Renal cortical epithelial cell (primary cell): ENCODE measurements at places on chromosomes 12 and 14.
A peak's percentile ranks its signal among the peaks of the same experiment; 100 is the strongest.

DNA sequence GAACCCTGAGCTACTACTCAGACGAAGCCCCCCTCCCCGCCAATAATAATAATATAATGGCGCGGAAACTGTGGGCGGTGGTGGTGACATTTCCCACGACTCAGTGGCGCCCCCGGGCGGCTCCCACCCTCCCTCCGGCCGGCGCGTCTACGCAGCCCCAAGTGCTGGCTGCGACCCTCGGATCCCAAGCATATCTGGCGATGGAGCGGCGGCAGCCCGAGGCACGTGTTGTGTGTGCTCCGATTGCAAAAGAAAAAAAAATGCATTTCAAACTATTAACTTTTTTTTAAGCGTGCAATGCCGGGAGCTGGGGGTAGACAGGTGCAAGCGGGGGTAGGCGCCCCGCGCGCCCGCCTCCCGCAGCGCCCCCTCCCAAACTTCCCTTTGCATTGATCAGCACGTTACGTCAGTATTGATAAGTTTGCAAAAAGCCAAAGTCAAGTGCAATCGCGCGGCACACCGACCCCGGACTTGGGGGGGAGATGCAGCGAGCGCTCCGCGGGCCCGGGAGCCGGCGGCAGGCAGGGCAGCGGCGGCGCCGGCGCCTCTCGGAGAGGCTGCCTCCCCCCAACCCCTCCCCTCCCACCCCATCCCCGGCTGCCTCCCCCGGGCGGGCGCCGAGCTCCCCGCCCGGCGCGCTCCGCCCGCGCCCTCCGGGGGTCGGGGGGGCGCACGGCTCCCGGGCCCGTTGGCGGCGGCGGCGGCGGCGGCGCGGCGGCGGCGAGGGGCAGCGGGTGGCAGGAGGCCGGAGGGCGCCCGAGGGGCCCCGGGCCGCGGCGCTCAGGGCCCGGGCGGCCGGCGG, 113.1 kb upstream of the MYL2 start:
- no peak for DNase-seq

GRCh38 chr12:53981634-53982565, 3.0 kb upstream of the HOXC10 start:
- no peak for DNase-seq

DNA sequence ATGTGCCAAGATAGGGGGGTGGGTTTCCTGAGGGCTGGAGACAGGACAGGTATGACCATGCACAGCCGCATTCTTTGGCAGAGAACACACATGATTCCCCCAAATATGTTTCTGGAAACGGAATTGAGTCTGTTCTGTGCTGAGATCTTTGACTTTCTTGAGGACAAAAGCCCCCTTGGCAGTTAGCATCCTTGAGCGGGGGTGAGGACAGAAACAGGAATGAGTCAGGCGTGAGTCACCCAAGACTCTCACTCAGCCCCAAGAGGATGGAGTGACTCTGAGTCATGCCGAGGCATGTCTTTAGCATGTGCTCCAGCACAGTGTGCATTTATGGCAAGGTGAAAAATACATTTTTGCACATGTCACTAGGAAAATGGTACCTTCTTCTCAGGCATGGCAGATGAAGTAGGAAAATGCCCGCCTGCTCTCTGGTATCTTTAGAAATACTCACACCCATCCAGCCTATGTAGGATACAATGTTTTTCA, 52.1 kb downstream of the DAD1 start:
- peak; percentile 98 for DNase-seq

GRCh38 chr14:81105378-81105777, 115.4 kb downstream of the GTF2A1 start:
- no peak for DNase-seq

DNA sequence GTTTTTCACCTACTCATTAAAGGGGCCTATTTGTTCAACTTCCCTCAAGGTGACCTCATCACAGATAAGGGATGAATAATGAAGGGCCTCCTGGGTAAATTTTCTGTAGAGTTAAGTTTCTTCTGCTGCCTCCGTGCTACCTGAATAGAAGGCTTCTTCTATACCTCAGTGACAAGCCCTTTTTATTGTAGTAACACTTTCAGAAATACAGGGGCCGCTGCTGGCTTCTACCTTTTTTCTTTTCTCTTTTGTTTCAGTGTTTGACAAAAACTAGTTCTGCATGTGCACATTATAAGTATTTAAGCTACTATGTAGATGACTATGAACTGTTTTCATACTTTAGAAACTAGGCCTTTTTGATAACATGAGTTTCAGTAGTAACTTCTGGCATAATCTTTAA, 207.0 kb downstream of the NAV3 start:
- DNase-seq, result no peak

DNA sequence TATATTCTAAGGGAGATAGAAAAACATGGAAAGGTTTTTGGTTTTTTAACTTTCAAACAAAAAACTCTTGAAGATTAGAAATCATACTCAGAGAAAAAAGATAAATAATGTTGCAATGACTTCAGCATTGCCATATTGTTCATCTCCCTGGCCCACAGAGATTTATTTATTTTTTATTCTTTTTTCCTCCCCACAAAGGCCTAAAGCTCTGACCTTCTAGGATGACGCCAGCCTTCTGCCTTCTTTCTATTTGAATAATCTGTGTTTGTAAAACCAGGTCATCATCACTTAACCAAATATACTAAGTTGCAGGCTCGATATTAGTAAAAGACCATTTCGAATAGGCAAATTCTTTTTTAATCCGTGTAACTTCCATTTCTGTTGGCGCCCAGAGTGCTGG, 4.4 kb upstream of the DCP1B start:
- no peak for DNase-seq

DNA sequence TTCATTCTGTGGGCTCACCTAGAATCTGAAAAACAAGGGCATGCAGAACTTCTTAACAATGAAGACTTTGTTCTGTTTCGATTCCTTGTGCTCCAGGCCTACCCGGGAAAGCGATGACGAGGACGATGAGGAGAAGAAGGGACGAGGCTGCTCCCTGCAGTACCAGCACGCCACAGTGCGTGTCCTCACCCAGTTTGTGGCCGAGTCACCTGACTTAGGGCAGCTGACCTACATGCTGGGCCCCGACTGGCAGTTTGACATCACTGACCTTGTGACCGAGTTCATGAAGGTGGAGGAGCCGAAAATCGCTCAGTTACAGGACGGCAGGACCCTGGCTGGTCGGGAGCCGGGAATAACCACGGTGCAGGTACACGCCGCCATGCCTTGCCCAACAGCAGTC, 585.4 kb downstream of the AACS start:
- DNase-seq, result no peak

GRCh38 chr14:29444805-29445204, 482.8 kb downstream of the PRKD1 start:
- no peak for DNase-seq

DNA sequence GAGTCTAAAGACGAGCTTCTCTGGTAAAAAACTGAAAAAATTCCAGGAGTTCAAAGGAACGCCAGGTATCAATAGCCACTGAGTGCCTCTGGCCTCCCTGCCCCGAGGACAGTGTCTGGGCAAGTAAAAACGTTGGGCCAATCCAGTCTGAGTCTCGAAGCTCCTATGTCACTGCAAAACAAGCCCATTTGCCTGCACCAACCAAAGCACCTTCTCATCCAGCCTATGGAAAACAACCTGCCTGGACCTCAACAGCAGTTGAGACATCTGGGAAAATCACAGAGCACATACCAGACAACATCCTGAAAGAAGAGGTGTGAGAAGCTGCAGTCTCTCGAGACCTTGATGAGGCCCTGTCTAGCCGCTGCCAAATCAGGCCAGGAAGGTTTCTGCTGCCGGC, 56.6 kb downstream of the RNF34 start:
- no peak for DNase-seq

DNA sequence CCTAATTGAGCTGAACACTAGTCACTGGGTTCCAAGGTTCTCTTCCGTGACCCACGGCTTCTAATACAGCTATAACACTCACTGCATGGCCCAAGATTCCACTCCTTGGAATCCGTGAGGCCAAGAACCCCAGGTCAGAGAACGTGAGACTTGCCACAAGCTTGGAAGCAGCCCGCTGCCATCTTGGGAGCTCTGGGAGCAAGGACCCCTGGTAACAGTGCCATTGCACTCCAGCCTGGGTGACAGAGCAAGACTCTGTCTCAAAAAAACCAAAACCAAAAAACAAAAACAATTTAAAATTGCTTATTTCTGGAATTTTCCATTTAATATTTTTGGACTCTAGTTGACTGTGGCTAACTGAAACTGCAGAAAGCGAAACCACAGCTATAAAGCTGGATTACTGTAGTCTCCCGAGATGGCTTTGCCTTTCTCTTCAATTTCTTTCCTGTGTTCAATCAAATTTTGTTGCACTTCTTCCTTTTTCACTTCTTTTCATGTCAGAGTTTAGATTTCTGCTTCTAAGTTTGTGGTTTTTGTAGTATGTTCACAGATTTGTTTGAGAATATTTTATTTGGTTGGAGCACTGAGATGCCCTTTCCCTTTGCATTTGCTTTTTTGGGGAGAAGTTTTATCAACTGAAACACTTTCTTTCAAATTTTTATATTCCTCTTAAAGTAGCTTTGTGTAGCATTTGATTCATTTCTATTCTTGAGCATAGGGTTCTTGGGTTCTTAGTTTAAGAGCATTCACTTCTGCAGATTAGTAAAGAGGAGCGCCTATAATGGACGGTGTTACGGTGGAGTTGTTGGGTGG, 44.6 kb downstream of the DDHD1 start:
- DNase-seq, result no peak
